Fibroblast of skin of left biceps (primary cell): ENCODE measurements at places on chromosomes 6 and 20.

- no peak for DNase-seq
Observed at GRCh38 chr6:113562248-113562647, 294.9 kb upstream of the MARCKS start.

- peak; percentile 98 for DNase-seq
Observed at GRCh38 chr6:142902636-142903053, 42.3 kb downstream of the HIVEP2 start.

GRCh38 chr20:15645816-15646215 lies 927.4 kb downstream of the KIF16B start:
- DNase-seq = no peak

DNA sequence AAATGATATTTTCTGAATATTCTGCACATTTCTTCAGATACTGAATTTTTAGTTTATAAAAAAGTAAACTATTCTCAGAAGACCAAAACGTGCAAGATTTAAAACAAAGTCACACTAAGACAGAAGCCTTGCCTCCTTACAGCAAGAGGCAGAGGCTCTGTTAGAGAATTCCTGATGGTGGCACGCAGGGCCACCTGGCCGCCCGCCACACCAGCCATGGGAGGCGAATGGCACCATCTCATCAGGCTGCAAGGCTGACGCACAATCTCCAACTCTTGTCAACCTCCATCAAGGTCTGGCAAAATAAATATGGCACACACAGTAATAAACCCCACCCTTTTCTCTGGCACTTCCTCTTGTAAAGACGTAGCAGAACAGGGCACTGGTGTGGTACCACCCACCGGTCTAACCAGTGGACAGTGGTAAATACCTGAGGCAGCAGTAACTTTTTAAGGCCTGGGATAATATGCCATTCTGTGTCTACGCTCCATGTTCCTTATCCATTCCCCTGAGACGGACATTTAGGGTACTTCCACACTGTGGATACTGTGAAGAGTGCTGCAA lies 111.4 kb downstream of the WDR27 start:
- no peak for DNase-seq

- DNase-seq = no peak
Observed at GRCh38 chr6:79600812-79601609, 30.1 kb upstream of the SH3BGRL2 start.

- no peak for DNase-seq
Observed at GRCh38 chr20:63695424-63696305, 787 bp upstream of the TNFRSF6B start.

DNA sequence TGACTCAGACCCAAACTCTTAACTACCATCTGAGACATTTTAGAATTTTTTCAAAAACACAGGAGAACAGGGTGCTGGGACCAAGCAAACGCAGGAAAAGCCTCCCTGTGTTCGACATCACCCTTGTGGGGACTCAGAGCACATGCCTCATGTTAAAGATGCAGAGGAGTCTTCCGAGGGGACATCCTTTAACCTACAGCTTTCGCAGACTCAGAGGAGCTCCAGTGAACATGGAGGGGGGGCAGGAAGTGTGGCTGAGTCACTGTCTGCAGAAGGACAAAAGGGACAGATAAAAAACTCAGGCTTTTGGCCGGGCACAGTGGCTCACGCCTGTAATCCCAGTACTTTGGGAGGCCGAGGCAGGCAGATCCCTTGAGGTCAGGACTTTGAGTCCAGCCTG lies 15.1 kb downstream of the BMP7 start:
- no peak for DNase-seq

GRCh38 chr6:11044712-11045167 lies 635 bp upstream of the ELOVL2 start:
- no peak for DNase-seq

GRCh38 chr6:106458021-106458986 lies 97.8 kb downstream of the CRYBG1 start:
- DNase-seq = no peak

DNA sequence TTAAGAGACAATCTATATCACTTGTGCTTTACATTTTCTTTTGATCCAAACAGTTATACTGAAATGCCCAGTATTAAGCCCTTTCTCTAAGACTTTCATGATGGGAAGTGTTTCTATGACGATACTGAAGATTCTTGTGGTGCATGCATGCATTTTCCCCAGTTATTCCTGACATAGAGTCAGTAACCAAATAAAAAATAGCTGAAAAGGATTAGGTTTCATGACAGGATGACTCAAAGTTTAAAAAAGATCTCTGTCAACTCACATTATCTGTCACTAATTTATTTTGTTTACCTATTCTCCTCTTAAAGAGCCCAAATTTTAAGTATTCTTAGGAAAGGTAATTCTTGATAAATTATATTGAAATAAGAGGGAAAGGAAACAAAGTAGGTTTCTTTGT lies 98.4 kb downstream of the SESN1 start:
- no peak for DNase-seq

DNA sequence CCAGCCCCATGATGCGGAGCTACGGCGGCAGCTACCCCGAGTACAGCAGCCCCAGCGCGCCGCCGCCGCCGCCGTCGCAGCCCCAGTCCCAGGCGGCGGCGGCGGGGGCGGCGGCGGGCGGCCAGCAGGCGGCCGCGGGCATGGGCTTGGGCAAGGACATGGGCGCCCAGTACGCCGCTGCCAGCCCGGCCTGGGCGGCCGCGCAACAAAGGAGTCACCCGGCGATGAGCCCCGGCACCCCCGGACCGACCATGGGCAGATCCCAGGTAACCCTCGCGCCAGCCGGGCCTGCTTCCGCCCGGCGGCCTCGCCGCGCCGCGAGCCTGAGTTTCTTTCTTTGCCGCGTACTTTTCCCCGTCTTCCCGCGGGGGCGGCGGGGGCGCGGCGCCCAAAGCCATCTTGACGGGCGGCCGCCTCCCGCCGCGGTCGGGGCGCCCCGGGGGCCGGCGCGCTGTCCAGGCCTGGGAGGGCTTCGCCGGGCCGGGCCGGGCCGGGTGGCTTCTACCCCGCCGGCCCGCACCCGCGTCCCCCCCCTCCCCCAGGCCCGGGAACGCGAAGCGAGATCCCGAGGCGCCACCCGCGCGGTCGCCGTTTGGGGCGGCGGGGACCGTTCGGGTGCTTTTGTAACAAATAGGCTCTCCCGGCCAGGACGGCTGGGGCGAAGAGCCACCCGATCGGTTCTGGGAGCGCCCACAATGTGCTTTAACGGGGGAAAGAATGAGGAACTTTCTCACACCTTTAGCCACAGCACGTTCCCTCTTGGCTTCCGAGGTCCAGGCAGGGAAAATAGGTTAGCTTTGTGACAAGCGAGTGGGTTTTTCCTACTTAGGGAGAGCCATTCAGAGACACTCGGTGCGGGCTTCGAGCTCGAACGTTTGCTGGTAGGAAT lies 2.3 kb downstream of the ARID1B start:
- no peak for DNase-seq

DNA sequence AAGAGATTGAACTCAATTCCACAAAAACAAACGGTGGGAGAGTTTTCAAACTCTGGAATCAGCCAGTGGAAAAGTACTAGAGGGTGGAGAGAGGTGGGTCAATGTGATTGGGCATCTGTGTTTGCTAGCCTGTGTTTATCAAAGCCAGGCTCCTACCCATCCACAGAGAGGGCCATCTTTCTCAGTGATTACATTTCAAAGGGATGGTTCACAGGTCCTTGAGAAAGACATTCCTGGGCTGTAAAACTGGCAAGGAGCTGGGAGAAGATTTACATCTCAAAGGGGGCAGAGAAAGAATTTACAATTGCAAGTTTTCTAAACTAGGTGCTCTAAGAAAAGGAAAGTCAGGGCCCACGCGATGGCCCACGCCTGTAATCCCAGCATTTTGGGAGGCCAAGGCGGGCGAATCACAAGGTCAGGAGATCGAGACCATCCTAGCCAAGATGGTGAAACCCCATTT lies 146.8 kb upstream of the UST start:
- DNase-seq = no peak

GRCh38 chr6:50381099-50381415 lies 331.3 kb upstream of the DEFB112 start:
- no peak for DNase-seq

- DNase-seq = no peak
Observed at GRCh38 chr6:107154801-107155160, 39.5 kb upstream of the BEND3 start.

- no peak for DNase-seq
Observed at GRCh38 chr6:106426250-106426970, 65.9 kb downstream of the CRYBG1 start.

- no peak for DNase-seq
Observed at GRCh38 chr20:41887500-41887899, 269.3 kb upstream of the CHD6 start.

GRCh38 chr6:165106261-165106660 lies 203.1 kb downstream of the C6orf118 start:
- DNase-seq = no peak

GRCh38 chr6:169000022-169000421 lies 253.6 kb downstream of the THBS2 start:
- no peak for DNase-seq

DNA sequence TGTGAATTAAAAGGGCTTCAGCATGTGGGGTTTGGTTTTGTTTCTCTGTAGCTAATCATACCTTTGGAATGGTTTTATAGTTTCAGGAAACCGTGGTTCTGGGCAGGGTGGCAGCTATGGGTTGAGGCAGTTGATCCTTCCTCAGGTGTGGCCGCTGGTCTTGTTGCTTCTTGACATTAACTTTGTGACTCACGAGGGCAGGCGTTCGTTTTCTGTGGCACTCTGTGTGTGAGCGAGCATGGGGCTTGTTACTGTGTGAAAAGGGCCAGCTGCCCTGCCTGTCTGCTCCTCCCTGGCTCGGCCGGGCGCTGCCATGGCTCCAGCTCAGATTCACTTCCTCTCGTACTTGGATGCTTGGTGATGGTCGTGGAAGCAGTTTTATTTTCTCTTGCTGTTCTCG lies 16.2 kb downstream of the DNAJC5 start:
- no peak for DNase-seq

GRCh38 chr6:119171088-119171841 lies 92.8 kb upstream of the FAM184A start:
- DNase-seq = no peak

DNA sequence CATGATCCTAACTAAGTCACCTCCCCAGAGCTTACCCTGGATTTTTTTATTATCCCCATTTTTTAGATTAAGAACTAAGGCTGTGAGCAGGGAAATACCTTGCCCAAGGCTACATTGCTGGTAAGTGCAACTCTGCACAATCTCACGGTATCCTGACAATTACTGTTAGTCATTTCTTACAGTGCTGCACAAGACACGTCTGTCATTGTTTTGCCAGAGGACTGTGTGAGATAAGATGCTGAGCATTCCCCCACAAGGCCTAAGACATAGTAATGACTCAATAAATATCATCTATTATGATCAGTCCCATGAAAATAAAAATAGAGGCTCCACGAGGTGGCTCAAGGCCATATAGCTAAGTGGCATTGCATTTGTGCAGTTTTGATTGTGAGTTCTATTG lies 21.0 kb downstream of the PFDN4 start:
- DNase-seq = no peak

DNA sequence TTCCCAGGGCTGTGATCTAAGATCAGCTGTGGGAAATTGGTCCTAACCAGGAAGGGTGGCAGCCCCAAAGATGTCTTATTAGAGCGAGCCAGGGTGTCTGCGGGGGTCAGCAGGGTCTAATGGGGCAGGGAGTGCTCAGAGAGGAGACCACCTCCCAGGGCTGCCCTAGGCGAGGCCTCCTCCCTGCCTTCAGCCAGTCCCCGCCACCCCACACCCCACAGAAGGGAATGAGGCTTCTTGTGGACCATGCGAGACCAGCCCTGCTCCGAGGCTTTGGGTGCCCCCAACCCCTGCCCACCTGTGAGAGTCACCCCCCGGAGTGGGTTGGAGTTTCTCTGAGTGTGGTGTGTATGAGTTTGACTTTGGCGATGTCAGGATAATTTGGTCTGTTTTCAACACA lies 37.8 kb downstream of the SYNJ2 start:
- no peak for DNase-seq

- peak; percentile 29 for DNase-seq
Observed at GRCh38 chr20:19210391-19211155, 1.9 kb upstream of the SLC24A3 start.

- DNase-seq = no peak
Observed at GRCh38 chr20:19256906-19257595, 44.6 kb downstream of the SLC24A3 start.

DNA sequence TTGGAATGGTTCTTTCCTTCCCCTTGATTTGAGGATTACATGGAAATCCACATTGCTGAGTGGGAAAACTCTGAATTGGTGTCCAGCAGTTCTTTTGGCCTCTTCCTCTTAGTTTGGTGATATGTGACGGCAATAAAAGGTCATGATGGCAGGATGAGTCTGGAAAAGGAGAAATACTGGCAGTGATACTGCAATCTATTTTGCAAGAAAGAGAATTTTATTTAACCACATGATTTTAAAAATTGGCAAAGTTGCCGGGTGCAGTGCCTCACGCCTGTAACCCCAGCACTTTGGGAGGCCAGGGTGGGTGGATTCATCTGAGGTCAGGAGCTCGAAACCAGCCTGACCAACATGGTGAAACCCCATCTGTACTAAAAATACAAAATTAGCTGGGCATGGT lies 73.1 kb downstream of the ADTRP start:
- no peak for DNase-seq

- no peak for DNase-seq
Observed at GRCh38 chr6:7042056-7042653, 65.6 kb upstream of the RREB1 start.

DNA sequence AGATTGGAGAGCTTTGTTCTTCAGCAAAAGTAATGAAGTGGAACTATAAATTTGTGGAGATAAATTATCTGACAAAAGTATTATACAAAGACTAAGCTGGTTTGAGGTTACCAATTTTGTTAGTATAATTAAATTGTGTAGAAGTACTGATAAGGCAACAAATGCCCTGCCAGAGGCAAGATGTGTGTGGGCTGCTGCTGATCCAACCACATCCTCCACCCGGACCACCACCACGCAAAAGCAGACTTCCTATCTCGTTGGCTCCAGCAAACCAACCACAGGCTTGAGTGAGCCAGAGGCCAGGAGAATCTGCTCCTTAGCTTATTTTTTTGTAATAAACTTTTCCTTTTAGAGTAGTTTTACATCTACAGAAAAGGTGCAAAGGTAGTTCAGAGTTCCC lies 1.1 kb upstream of the MYLK4 start:
- no peak for DNase-seq

- DNase-seq = peak; percentile 4
Observed at GRCh38 chr6:170178561-170179477, 112.1 kb downstream of the DLL1 start.

DNA sequence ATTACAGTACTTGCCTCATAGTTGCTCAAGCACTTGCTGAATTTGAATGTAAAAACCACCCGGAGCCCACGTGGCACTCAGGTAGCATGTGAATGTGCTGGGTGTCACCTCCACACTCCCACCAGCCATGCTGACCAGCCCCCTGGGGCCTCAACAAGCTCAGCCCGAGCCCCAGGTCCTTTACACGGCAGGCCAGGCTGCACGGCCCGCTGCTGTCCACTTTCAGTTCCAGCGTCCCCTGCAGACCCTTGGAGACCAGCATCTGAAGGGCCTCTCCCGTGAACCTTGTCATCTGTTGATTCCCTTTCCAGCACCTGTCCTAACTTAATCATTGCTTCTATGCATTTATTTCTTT lies 33.3 kb upstream of the ZBP1 start:
- no peak for DNase-seq

GRCh38 chr6:88298066-88298845 lies 132.1 kb upstream of the CNR1 start:
- DNase-seq = no peak

- DNase-seq = no peak
Observed at GRCh38 chr6:128005009-128005408, 104.2 kb upstream of the THEMIS start.

- no peak for DNase-seq
Observed at GRCh38 chr6:143522039-143522600, 10.6 kb upstream of the FUCA2 start.
